Naive thymus-derived CD8-positive, alpha-beta T cell (primary cell): ENCODE measurements at places on chromosomes 12 and 14. TPM values are rescaled to one million over a fixed set of nuclear protein-coding genes. Genes with fewer than 3 reads are reported as not detected.

DNA sequence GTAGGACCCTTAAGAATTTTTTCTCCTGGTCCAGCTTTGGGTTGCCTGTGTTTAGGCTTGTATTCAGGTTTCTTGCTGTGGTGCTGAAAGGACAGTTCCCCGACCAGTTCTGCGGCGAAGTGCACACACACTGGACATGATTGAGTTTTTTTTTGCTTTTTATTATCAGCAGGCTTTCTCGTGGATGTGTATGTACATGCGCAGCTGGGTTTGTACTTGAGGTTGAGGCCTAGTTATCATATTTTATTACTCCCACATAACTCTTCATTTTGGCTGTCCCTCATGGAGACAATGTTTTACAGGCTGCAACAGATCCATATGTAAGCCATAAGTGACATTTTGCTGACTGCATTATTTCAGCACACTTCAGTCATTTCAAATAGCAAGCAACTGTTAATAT is 2.5 kb downstream of the SCN8A start:
- no peak for DNase-seq

DNA sequence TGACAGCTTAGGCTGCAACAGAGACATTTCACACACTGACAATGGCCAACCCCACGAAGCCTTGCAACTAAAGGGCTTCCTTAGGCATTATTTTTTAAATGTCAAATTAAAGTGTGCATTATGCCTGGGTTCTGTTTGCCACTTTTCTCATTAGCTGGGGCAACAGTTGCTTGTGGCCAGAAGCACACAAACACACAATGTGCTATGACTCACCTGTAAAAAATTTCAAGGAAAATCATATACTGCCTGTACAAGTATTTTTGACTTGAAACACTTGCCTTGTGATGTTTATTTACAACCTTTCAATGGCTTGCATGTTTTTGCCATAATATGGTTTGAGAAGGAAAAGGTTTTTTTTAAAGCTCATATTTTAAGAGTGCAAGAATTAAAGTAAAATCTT is 1.9 kb downstream of the NTN4 start:
- no peak for DNase-seq

- DNase-seq = no peak
These were observed 164.9 kb downstream of the ANO4 start for GRCh38 chr12:100959481-100959880.

Gene RPS6KA5
- polyA plus RNA-seq = 14.5 TPM

DNA sequence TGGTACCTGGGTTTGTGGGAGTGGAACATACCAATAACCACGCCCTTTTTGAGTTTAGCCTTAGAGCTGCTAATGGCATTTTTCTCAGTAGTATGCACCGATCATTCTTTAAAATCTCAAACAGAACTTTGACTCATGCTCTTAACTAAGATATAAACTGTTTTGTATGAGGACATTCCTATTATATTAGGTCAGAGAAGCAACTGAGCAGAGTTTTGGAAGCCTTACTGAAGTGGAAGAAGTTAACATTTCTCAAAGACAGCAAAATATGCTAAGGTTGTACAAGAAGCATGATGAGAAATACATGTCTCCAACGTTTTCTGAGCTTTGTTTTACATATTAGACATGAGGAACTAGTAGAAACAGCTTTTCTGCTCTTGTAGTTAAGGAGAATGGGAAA is 819.2 kb downstream of the FSCB start:
- DNase-seq = no peak

DNA sequence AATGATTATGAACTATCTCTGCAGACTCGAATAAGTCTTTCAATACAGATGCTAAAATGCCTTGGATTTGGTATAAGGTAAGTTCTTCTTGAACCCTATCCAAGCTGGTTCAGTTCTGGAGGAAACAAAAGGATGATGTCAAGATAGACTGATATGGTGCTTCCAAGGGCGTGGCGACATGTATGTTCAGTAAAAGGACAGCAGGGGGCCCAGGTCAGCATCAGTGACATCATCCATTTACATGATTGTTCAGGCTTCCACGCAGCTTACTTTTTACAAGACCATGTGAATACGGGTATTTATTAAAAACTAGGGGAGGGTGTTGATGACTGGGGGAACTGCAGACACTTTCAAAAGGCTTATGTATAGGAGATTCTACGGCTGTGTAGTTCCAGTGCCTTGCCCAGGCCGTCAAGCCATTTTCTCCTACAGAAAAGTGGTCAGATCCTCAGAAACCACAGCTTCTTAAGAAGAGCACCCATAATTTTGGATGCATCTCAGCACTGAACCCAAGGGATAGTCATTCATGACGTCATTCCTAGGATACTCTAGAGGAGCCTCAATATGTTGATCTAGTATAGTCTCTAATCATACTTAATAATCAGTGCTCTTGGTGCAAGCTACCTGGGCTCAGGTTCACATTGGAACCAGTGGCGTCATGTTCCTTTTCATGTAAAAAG is 527.7 kb downstream of the FUT8 start:
- no peak for DNase-seq

GRCh38 chr14:38394064-38394463 is 138.2 kb upstream of the CLEC14A start:
- no peak for DNase-seq

Gene APOF
- not detected for polyA plus RNA-seq

Gene SUDS3
- 13.9 TPM for polyA plus RNA-seq

DNA sequence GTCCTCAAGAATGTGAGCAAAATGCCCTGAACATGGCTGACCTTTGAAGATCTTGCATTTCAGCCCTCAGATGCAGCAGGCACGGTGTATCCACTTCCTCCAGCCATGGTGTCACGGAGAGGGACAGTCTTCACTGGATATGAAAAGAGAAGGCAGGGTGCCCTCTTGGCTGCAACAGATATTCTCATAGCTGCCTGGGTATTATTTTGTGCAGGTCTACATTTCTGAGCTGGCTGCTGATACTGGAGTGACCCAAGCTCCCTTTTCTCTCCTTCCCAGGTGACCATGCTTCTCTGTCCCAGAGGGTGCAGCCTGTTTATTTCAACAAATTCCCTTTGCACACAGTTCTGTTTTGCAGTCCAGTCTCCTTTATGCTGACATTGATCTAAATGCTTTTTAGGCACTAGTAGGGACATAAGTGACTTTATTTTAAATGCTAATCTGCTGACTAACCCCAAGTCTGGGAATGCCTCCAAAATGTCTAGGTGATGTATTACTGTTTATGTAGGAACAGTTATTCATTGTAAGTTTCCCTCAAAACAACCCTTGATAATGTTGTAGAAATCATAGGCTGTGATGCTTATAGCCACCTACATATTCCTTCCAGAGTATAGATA is 17.4 kb upstream of the PYGL start:
- DNase-seq = no peak

- DNase-seq = no peak
These were observed 70.4 kb downstream of the TBK1 start for GRCh38 chr12:64522316-64522715.

GRCh38 chr14:92475451-92476187 is 38.0 kb upstream of the RIN3 start:
- DNase-seq = no peak

DNA sequence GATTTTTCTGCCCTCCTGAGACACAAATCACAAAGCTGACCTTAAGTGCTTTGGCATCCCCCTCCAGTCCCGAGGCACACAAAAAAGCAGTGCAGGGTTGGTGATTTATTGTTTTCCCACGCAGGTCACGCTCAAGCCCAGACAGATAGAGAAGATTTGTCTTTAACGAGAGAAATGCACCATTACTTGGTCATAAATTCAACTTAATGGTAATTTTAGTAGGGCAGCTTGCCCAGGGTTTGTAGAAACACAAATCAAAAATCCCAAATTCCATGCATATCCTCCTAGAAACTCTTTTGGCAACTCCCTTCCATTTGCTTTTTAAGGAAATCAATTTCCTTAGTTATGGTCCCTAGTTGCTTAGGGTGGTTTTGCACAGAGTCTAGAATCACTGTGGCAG is 132.6 kb downstream of the IGF1 start:
- no peak for DNase-seq

GRCh38 chr14:62429683-62430082 is 615.6 kb downstream of the KCNH5 start:
- DNase-seq = no peak

GRCh38 chr12:113274848-113275247 is 53.6 kb downstream of the TPCN1 start:
- no peak for DNase-seq

DNA sequence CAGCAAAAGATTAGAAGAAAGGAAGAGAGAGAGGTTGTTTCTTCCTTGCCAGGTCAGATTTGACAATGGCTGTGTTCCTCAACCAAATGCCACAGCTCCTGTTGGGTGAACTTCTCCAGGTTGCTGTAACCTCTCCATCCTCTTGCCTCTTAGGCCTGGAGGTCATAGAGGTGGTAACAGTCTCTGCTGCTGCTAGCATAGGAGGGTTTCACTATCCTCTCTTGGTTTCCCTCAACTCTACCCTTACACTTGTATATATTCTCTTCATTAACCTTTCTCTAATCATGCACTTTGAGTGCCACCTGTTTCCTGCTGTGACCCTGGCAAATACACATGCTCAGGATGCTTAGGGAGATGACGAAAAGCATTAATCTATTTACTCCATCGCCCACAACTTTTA is 67.7 kb upstream of the HIF1A start:
- no peak for DNase-seq

- DNase-seq = no peak
These were observed 6.8 kb downstream of the STAT6 start for GRCh38 chr12:57104292-57104910.
